ENCODE measurements at places on chromosomes 2 and 18.

DNA sequence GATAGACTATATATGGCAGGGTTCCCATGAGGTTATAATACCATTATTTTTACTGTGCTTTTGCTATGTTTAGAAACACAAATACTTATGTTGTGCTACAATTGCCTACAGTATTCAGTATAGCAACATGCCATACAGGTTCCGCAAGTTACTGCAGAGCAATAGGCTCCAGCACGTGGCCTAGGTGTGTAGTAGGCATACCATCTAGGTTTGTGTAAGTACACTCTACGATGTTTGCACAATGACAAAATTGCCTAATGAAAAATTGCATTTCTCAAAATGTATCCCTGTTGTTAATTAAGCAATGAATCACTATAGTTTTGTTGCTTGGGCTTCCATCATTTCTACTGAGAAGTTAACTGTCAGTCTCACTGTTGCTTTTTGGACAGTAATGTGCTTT is 9.8 kb downstream of the CD302 start:
- no peak for DNase-seq

- no peak for DNase-seq
Measured at GRCh38 chr2:9832586-9832985, 10.7 kb upstream of the TAF1B start.

DNA sequence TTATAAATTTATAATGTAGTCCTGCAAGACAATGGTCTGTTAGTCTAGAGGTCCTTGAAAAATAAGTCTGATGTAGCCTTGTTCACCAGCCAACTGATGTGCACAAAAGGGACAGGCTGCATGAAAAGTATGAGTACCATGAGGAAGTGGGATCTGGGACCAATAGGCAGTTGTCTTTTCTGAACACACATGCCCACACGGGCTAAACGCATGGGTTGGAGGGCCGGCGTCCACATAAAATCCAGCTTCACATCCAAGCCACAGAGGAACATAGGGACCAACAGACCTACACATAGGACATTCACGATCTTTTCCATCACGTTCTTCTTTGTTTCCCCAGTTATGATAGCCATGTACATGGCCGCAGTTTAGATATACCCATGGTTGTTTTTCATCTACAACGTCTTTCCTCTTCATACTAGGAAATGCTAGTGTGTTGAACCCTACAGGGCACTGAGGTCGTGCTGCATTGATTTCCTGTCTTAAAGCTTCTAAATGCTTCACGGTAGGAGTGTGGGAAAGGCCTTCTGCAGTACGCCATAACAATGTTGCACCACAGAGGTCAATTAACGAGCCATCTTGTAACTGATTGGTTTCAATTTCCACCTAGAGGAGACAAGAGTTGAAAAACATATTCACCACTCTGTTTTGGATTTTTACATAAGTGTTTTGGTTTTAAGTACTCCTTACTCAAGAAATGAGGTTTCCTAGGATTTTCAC is 49.4 kb downstream of the PELI1 start:
- DNase-seq = no peak

GRCh38 chr2:37852585-37853014 is 72.5 kb upstream of the RMDN2 start:
- no peak for DNase-seq

- no peak for DNase-seq
Measured at GRCh38 chr2:161416708-161417437, 776 bp downstream of the TBR1 start.

GRCh38 chr18:55115606-55116005 is 156.3 kb upstream of the CCDC68 start:
- DNase-seq = no peak

DNA sequence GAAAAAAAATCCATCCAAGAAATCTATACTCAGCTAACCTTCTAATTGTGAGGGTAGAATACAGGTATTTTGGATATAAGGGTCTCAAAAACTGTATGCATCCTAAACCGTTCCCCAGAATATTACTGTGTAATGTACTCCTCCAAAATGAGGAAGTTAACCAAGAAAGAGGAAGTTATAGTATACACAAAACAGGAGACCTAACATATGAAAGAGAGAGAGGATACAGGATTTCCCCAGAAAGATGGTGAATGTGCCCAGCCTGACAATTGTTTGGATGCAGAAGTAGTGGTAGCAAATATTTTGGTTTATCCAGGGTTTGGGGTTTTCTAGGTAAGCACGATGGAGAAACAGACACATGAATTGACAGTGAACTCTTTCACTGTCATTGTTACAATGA is 50.6 kb downstream of the GALNT3 start:
- no peak for DNase-seq

DNA sequence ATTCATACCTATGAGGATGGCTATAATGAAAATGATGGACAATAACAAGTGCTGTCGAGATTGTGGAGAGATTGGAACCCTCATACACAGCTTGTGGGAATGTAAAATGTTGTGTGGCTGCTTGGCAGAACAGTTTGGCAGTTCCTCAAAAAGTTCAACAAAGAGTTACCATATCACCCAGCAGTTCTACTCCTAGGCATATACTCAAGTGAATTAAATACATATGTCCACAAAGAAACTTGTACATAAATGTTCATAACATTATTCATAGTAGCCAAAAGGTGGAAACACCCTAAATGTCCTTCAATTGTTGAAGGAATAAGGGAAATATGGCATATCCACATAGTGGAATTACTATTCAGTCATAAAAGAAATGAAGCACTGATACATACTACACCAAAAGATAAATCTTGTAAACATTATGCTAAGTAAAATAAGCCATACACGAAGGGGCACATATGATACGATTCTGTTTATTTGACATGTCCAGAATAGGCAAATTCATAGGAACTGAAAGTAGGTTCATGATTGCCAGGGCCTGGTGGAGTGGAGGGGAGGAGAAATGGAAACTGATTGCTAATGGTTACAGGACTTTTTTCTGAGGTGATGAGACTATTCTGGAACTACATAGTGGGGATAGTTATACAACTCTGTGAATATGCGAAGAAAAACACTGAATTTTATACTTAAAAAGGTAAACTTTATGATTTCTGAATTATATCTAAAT is 92.1 kb downstream of the ADAM23 start:
- DNase-seq = no peak

GRCh38 chr2:50987616-50988313 is 44.2 kb downstream of the NRXN1 start:
- no peak for DNase-seq

- DNase-seq = peak; percentile 97
Measured at GRCh38 chr2:99662761-99663341, 173.0 kb upstream of the REV1 start.

GRCh38 chr2:147045113-147045512 is 799.7 kb upstream of the ACVR2A start:
- DNase-seq = peak; percentile 57

DNA sequence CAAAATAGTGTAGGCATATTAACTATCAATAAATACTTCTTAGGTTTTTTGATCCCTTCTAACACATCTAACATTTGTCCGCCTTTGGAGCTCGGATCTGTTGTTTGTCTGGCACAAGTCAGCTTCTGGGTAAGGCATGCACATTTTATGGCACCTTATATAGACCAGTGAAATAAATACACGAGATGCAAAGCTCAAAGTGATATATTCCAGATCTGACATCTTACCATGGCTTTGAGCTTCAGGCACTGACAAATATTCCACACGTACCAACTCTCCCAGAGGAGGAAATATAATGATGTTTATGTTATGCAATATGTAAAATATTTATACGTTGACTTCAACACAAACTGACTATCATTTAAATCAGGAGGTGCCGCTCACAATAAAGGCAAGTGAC is 430.1 kb upstream of the SMIM21 start:
- no peak for DNase-seq

DNA sequence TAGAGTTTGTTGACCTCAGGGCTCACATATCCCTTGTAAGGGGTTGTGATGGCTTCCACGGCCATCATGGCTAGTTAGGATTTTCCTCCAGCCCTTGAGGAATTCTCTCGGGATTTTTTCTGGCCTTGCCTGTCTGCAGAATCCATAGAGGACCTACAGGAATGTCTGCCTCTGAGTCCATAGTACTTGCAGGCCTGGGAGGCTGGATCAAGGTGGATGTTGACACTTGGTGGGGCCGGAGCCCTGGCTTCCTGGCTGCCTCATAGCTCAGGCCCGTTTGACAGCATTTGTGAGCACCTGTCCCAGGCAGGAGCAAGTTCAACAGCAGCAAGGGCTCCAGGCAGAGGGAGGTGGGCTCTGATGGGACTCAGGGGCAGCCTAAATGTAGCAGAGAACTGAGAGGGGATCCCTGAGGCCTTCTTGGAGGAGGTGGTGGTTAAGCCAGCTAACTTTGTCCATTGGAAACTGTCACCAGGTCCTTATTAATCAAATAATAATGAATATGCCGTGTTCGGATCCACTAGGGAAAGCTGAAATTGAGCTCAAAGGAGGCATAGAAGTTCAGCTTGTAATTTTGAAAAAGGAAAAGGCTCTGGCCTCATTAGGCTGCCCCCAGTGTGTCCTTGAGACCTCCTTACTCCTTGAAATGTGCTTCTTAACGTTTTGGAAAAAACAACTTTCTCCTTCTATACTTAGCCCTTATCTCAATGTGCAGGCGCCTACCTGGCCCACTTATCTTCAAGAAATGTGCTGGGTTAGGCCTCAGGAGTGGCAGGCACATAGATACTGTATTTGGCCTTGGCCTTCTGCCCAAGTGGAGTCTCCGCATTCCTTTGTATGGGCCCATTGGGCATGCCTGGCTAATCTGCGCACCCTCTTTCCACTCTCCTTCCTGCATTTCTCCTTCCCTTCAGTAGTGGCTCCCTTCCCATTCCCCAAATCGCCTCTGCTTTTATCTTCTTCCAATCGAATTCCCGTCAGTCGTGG is 66.9 kb downstream of the HPCAL1 start:
- no peak for DNase-seq

- DNase-seq = no peak
Measured at GRCh38 chr2:100745604-100746003, 74.3 kb upstream of the NPAS2 start.

GRCh38 chr2:204012072-204012653 is 75.6 kb downstream of the ICOS start:
- DNase-seq = no peak

DNA sequence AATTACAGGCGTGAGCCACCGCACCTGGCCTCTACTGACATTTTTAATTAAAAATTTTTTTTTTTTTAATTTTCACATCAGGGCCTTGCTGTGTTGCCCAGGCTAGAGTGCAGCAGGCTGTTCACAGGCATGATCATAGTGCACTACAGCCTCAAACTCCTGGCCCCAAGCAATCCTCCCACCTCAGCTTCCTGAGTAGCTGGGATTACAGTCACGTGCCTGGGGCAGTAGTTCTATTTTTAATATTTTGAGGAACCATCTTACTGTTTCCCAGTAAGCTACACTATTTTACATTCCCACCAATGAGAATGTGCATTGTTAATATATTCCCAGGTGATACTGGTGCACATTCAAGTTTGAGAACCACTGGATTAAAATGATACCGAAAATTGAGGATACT is 92.7 kb downstream of the WDSUB1 start:
- DNase-seq = no peak

DNA sequence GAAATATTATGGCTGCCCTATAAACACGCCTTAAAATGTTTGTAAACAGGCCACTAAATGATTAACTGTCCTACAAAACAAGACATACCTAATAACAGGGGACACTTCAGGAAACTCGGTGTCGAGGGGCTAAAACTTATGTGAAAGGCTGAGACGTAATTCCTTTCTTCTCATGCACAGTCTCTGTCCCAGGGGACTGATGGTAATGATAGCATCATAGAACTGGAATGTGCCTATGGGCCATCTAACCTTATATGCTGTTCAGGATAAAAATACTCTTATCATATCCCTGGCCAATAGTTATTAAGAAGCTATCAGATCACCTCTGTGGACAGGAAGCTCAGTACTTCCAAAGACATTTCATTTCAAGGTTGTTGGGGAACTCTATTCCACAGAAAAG is 252.6 kb upstream of the RASGRP3 start:
- DNase-seq = peak; percentile 65

DNA sequence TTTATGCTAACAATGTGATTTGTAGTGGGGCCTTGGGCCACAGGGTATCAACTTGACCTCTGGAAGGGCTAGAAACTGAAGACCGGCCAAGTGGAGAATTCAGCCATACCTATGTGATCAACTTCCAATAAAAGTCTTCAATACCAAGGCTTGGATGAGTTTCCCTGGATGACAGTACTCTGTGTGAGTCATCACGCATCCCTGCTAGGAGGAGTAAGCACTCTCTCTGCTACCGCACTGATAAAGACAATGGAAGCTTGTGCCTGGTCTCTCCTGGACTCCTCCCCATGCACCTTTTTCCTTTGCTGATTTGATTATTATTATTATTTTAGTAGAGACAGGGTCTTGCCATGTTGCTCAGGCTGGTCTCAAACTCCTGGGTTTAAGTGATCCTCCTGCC is 58.1 kb downstream of the SKA1 start:
- DNase-seq = no peak

DNA sequence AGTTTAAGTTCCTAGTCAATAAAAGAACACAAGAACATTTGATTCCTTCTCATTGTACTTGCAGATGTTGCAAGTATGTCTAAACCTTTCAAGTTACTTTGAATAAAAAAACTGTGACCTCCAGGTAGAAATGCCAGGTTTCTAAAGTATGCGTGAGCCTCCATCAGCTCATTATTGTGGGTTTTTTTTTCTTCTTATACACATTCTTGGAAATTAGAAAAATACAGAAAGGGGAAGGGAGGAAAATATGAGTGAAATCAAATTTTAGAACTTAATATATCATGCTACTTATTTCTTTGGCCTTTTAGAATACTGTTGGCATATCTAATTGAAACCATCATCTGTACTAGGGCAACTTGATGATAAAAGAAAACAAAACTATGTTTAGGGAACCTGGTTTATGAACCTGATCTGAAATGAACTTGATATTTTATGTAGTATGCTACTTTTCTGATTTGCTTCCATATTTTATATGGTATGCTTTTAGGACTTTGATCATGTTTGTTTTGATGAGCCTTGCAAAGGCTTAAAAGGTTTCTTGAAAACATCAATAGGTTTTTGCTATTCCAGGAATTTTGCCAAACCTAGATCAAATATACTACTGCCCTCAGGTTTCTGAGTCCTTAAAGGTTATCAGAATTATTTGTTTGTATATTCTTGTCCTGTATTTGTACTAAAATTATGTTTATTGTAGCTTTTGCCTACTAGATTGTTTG is 130.7 kb upstream of the MAP3K20 start:
- DNase-seq = no peak

DNA sequence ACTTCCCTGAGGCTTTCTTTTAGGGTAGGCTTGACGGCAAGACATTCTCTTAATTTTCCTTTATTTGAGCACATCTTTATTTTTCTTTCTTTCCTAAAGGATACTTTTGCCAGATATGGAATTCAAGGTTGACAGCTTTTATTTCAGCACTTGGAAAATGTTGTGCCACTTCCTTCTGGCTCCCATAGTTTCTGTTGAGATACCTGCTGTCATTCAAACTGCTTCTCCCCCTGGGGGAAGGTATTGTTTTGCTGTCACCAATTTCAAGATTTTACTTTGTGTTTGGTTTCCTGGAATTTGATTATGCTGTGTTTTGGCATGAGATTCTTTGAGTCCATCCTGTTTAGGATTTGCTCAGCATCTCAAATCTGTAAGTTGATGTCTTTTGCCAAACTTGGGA is 39.1 kb upstream of the TWIST2 start:
- no peak for DNase-seq

All from astrocyte of the spinal cord (primary cell).